Activated CD8-positive, alpha-beta memory T cell treated with anti-CD3 and anti-CD28 coated beads for 24 hours (primary cell): ENCODE measurements at places on chromosomes 5 and 9.

GRCh38 chr9:137275588-137276472 is 1.7 kb upstream of the TOR4A start:
- DNase-seq: no peak

GRCh38 chr9:82052081-82052480 is 63.5 kb downstream of the SPATA31D1 start:
- no peak for DNase-seq

DNA sequence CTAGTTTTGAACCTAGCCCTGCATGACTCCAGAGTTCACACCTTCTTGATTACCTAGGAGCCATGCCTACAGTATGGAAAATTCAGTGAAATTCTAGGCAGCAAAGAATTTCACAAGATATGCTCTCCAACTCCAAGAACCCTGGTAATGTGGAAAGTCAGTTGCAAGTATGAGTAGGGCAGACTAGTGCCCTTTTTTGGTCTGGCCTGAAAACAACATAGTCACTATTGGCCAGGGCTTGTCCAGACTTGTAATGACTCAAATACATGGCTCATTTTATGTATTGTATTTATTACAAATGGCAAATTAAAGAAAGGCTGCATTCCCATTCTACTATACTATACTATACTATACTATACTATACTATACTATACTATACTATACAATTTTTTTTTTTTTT is 160.4 kb downstream of the ESM1 start:
- DNase-seq: no peak

GRCh38 chr9:4070266-4070665 is 229.6 kb downstream of the GLIS3 start:
- DNase-seq: no peak

DNA sequence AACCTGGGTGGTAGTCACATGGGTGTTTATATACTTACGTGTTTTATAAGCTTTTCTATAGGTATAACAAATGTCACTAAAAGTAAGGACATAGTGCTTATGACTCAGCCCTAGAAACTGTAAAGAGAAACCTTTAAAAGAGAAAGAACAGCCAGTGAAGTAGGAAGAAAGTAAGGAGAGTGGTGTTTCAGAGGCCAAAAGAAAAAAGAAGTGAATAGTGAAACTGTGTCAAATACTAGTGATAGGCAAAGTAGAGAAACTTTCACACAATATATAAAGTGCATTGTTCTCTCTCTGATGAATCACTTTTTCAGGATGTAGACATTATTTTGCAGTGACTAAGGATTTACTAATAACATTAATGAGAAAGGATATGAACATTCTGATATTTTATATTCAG is 74.2 kb upstream of the SUSD1 start:
- DNase-seq: no peak
